ENCODE measurements at places on chromosomes 2 and 18. TPM values are rescaled to one million over a fixed set of nuclear protein-coding genes. Genes with fewer than 3 reads are reported as not detected.

The MALL gene
- 15.9 TPM for polyA plus RNA-seq

The PPP1R1C gene
- polyA plus RNA-seq, result 2.8 TPM

The TMEM200C gene
- polyA plus RNA-seq, result 0.50 TPM

The SULT1C4 gene
- polyA plus RNA-seq, result 50.7 TPM

The NRBP1 gene
- 133 TPM for polyA plus RNA-seq

The DPY30 gene
- polyA plus RNA-seq, result 95.5 TPM

The TSPYL6 gene
- not detected for polyA plus RNA-seq

The SEMA4F gene
- 6.2 TPM for polyA plus RNA-seq

- no peak for DNase-seq
Measured at GRCh38 chr2:64337314-64337713, 116.6 kb upstream of the LGALSL start.

GRCh38 chr2:64601034-64601754 is 52.5 kb downstream of the SERTAD2 start:
- no peak for DNase-seq

GRCh38 chr2:86429335-86429734 is 11.8 kb upstream of the KDM3A start:
- no peak for DNase-seq

GRCh38 chr2:610491-610890 is 66.7 kb downstream of the TMEM18 start:
- DNase-seq, result no peak

DNA sequence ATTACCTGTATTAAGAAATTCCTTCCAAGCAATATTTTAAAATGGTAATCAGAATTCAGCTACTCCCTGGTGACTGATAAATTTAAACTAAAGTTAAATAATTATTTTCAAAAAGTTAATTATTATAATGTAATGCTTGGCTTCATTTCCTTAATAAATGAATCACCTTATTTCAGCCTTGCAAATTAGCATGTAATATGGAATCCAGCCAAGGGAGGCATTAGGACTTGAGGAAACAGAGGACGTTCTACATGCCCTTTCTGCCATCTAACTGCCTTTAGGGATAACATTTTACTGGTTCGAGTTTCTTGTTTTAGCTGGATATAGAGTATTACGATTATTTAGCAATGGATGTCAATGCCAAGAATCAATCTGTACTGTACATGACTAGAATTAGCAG is 636.3 kb downstream of the TSN start:
- no peak for DNase-seq

DNA sequence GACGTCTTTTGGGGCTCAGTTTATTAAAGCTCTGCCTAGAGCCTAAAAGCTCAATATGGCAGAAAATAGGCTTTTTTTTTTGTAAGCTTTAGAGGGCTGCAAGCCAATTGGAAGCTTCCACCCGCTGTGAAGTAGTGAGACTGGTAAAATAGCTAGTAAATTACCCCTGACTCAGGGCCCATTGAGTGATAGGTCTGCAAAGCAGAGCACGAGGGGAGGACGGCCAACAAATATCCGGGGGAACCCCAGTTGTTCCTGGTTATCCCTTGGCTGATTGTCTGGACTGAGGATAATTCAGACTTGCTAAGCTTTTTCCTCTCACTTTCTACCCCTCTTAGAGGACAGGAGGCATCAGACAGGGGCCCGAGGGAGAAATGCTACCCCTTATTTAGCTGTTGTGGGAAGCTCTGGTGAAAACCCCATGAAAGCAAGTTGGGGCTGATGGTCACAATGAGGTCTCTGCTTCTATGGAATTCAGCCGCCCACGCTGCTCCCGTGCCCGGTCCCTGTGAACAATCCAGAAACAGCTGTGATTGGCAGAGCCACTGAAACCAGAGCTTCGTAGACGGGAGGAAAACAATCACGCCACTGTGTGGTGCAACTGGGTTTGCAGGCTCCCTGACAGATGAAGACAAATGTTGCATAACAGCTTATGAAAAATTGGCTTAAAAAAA is 141.9 kb upstream of the LGALSL start:
- no peak for DNase-seq

- no peak for DNase-seq
Measured at GRCh38 chr2:105744909-105745853, at the start of gene NCK2. Gene NCK2 (plus strand): TSS chr2:105744912. CDS start chr2:105855064, 110,152 bp downstream.

GRCh38 chr18:79382681-79383387 is 12.9 kb upstream of the NFATC1 start:
- no peak for DNase-seq

DNA sequence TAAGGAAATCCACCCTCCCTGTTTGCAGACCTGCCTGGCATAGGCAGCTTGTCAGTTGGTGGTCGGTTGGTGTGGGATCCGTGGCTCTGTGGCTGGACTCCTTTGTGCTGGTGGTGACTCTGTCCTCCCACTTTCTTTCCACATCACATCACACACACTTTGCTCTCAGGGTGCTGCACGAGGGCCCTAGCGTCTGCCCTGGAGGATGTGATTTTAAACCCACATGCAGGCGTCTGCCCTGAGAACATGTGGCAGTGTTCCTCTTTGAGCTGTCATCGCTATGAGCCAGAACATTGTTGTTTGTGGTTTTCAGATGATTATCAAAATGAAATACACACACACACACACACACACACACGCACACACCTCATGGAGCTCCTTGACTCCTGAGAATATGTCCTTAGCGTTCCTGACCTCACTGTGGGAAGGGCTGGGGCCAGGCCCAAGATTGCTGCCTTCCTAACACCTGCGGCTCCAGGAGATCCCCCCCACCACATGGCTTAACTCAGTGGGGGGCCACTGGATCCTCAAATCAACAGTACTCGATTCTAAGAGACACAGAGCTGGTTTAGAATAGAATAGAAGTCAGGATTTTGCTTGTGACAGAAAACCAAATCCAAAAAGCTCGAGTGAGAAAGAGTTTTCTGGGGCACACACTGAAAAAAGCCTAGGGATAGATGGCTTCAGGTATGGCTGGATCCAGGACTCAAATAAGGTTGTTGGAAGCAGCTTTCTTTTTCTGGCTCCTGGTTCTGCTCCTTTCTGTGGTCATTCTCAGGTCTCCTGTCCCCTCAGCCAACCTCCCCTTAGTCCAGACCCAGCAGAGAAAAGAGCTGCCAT is 54.8 kb downstream of the RTP5 start:
- no peak for DNase-seq

DNA sequence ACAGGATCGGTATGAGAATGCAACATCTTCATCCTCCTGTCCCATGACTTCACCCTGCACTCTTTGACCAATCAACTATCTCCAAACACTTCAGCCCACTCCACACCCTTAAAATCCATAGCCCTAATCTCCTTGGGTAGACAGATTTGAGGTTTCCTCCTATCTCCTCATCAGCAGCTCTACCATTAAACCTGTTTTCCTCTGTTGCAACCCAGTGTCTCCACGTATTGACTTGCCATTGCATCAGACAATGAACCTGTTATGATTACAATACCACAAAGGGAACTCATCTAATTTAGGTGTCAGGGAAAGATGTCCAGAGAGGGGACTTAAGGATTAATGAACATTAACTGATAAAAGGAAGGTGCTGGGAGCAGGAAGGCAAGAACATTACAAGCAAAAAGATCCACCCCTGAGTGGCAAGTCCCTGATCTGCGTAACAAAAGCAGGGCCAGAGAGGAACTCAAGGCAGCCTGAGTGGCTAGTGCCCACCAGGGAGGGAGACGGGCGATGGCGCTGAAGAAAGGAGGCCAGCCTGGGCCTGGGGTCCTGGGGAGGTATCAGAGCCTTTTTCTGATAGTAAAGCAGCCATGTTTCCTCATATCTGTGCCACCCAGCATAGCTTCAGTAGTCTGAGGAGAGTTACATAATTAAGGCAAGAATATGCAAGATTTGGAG is 44.6 kb downstream of the AKAIN1 start:
- DNase-seq, result no peak

DNA sequence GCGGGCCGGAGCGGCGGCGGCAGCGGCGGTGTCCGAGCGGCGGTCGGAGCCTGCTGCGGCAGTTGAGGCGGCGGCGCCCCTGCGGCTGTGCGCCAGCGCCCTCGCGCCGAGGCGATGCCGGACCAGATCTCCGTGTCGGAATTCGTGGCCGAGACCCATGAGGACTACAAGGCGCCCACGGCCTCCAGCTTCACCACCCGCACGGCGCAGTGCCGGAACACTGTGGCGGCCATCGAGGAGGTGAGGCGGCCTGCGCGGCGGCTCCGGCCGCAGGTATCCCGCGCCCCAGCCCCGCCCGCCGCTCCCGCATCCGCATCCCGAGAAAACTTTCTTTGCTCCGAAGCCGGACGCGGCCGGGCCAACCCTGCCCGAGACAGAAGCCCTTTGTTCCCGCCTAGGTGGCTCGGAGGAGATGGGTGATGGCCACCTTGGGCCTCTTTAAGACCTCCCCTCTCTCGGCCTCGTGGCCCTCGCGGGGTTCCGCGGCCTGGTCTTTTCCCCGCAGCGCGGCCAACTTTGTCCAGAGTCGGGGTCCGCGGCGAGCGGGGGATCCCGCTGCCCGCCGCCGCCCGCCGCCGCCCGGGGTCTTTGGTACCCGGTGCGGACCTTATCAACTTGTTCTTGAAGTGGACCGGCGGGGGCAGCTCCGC is 504 bp downstream of the ASAP2 start:
- no peak for DNase-seq

- no peak for DNase-seq
Measured at GRCh38 chr18:78769502-78770105, 210.0 kb upstream of the SALL3 start.

DNA sequence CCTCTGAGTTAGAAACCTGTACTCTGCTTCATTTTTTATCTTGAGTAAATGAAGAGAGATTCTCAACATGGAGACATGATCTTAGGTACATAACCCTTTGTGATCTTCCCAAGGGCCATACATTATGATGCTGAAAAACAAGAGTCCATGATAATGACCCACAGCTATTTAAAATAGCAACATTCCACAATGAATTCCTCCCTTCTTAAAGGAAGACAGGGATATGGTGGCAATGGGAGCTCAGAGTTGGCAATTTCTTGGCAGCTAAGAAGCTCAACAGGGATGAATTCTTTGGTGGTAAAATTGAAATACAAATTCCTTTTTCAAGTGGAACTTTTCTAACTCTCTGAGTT is 638.5 kb downstream of the CNTNAP5 start:
- no peak for DNase-seq

GRCh38 chr2:192194265-192194865 is 368 bp downstream of the TMEFF2 start:
- DNase-seq, result no peak

All from left renal pelvis (tissue), 4 donors.